GM12878 (cell line): ENCODE measurements at places on chromosomes 4 and X. TPM values are rescaled to one million over a fixed set of nuclear protein-coding genes. Genes with fewer than 3 reads are reported as not detected.

The CSAG2 gene
- not detected in 2 replicates for total RNA-seq

The METAP1 gene
- total RNA-seq: 45.0 and 45.4 TPM in 2 replicates

The NPY2R gene
- total RNA-seq: not detected in 2 replicates

The RAB39B gene
- 6.5 and 7.6 TPM in 2 replicates for total RNA-seq

The XIAP gene
- 17.7 and 20.8 TPM in 2 replicates for total RNA-seq

The FGG gene
- 1.8 and 1.9 TPM in 2 replicates for total RNA-seq

The USP17L28 gene
- total RNA-seq: not detected in 2 replicates

The ANXA10 gene
- total RNA-seq: not detected in 2 replicates

- H3K36me3 ChIP-seq: no peaks in the 10 kb centered on the region
- no peaks in the 10 kb centered on the region for H3K4me1 ChIP-seq
- no peaks in the 10 kb centered on the region for H3K27me3 ChIP-seq
- H3K27ac ChIP-seq: no peak overlapping the region
Observed at GRCh38 chrX:139967750-139968149, 2.4 kb upstream of the CXorf66 start.

GRCh38 chr4:179601671-179602070 lies 2159.4 kb upstream of the AGA start:
- no peaks in the 10 kb centered on the region for H3K36me3 ChIP-seq
- no peak for DNase-seq
- H3K4me1 ChIP-seq: no peaks in the 10 kb centered on the region
- no peak overlapping the region for H3K4me3 ChIP-seq
- no peak overlapping the region for H3K27ac ChIP-seq
- H3K27me3 ChIP-seq: no peaks in the 10 kb centered on the region

- H3K4me1 ChIP-seq: peaks cover 6% of the 10 kb centered on the region; the same call in 1 of the 2 replicates
- no peaks in the 10 kb centered on the region for H3K27me3 ChIP-seq
- H3K27ac ChIP-seq: no peak overlapping the region
- no peak overlapping the region for H3K4me3 ChIP-seq
Observed at GRCh38 chr4:83556816-83557215, 20.9 kb downstream of the GPAT3 start.

GRCh38 chrX:136318895-136319597 lies 18.3 kb downstream of the ADGRG4 start:
- no peaks in the 10 kb centered on the region for H3K36me3 ChIP-seq
- H3K27me3 ChIP-seq: no peaks in the 10 kb centered on the region
- no peaks in the 10 kb centered on the region for H3K4me1 ChIP-seq
- no peak for DNase-seq
- no peak overlapping the region for H3K4me3 ChIP-seq

GRCh38 chr4:186765138-186765537 lies 41.5 kb upstream of the FAT1 start:
- H3K27ac ChIP-seq: no peak overlapping the region
- no peaks in the 10 kb centered on the region for H3K36me3 ChIP-seq
- H3K4me1 ChIP-seq: no peaks in the 10 kb centered on the region
